Right lobe of liver (tissue), 6 donors: ENCODE measurements at places on chromosomes 4 and X. TPM values are rescaled to one million over a fixed set of nuclear protein-coding genes. Genes with fewer than 3 reads are reported as not detected.

GRCh38 chrX:15908603-15909290 lies 54.1 kb upstream of the AP1S2 start:
- H3K4me3 ChIP-seq, result no peak overlapping the region
- H3K4me1 ChIP-seq, result no peaks in the 10 kb centered on the region
- no peak overlapping the region for H3K27ac ChIP-seq
- no peaks in the 10 kb centered on the region for H3K27me3 ChIP-seq
- DNase-seq, result no peak

GRCh38 chr4:150801833-150802232 lies 213.3 kb downstream of the LRBA start:
- H3K27me3 ChIP-seq, result no peaks in the 10 kb centered on the region
- no peaks in the 10 kb centered on the region for H3K4me1 ChIP-seq
- H3K27ac ChIP-seq, result no peak overlapping the region
- no peak overlapping the region for H3K4me3 ChIP-seq
- DNase-seq, result no peak
- H3K36me3 ChIP-seq, result no peaks in the 10 kb centered on the region

DNA sequence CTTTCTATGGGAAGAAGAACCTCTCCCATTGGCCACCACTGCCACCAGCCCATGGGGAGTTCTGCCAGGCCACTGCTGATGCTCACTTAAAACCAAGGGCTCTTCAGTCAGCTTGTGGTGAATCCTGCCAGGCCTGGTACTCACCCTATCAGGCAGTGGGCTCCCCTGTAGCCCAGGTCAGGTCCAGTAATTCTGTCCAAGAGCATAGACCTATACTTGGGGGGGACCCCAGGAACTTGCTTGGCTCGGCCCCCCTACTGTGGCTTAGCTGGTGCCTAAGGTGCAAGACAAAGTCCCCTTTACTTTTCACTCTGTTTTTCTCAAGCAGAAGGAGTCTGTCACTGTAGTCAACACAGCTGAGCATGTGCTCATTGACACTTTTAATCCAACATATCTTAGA lies 1012.2 kb downstream of the PCDH19 start:
- no peak overlapping the region for H3K4me3 ChIP-seq
- no peaks in the 10 kb centered on the region for H3K36me3 ChIP-seq
- H3K27ac ChIP-seq, result no peak overlapping the region

- H3K4me1 ChIP-seq, result peaks cover 34% of the 10 kb centered on the region
- H3K27me3 ChIP-seq, result no peaks in the 10 kb centered on the region
- peak overlapping the region; percentile 90 for H3K4me3 ChIP-seq
- DNase-seq, result peak; percentile 64
- H3K36me3 ChIP-seq, result no peaks in the 10 kb centered on the region
- peak overlapping the region; percentile 97 for H3K27ac ChIP-seq
Measured at GRCh38 chrX:2500091-2500802, 529 bp downstream of the DHRSX start.

- H3K36me3 ChIP-seq, result no peaks in the 10 kb centered on the region
- no peak overlapping the region for H3K27ac ChIP-seq
- H3K4me3 ChIP-seq, result no peak overlapping the region
- H3K4me1 ChIP-seq, result no peaks in the 10 kb centered on the region
Measured at GRCh38 chrX:64580035-64580434, 184.8 kb upstream of the MTMR8 start.

GRCh38 chrX:7771788-7772438 lies 71.1 kb upstream of the VCX start:
- no peaks in the 10 kb centered on the region for H3K36me3 ChIP-seq
- H3K27ac ChIP-seq, result no peak overlapping the region
- no peaks in the 10 kb centered on the region for H3K4me1 ChIP-seq
- DNase-seq, result peak; percentile 44

GRCh38 chr4:152516156-152516555 lies 19.7 kb downstream of the FBXW7 start:
- no peaks in the 10 kb centered on the region for H3K4me1 ChIP-seq
- H3K36me3 ChIP-seq, result no peaks in the 10 kb centered on the region
- H3K4me3 ChIP-seq, result no peak overlapping the region
- DNase-seq, result no peak
- no peak overlapping the region for H3K27ac ChIP-seq

DNA sequence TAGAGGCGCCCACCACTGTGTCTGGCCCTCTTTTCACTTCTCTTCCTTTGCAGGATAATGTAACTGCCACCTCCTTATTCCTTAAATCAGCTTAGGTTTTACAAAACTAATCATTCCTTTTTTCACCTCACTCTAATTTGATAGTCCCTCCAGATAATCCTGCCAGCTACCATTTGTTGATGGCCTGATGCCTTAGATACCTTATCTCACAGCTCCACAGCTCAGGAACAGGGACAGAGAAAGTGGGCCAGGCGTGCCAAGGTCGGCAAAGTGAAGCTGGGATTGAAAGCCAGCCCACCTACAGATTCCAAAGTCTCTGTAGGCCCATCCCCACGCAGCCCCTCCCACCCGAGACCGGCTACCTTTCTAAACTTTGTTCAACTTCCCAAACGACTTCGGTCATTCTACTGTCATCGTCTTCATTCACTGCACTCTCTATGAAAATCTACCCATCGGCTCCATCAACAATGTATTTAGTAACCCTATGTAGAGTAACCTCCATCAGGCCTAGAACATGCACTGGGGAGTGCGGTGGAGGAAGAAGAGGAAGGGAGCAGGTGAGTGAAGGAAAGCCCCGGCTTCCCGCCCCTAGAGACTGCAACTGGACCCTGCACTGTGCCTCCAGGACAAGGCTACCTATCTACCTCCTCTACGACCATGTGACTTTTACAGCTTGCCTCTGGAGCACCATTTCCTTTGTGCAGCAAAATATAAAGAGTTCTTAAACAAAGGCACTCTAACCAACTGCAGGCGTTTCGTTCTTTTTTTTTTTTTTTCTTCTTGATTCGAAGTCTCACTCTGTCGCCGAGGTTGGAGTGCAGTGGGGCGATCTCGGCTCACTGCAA lies 1.5 kb downstream of the CASP6 start:
- H3K36me3 ChIP-seq, result no peaks in the 10 kb centered on the region
- peak overlapping the region; percentile 85 for H3K4me3 ChIP-seq
- no peak for DNase-seq
- peaks cover 38% of the 10 kb centered on the region for H3K4me1 ChIP-seq
- peak overlapping the region; percentile 80 for H3K27ac ChIP-seq
- no peaks in the 10 kb centered on the region for H3K27me3 ChIP-seq

- no peaks in the 10 kb centered on the region for H3K36me3 ChIP-seq
- no peaks in the 10 kb centered on the region for H3K4me1 ChIP-seq
- no peaks in the 10 kb centered on the region for H3K27me3 ChIP-seq
- no peak overlapping the region for H3K4me3 ChIP-seq
- DNase-seq, result no peak
- H3K27ac ChIP-seq, result no peak overlapping the region
Measured at GRCh38 chr4:13296986-13297385, 187.2 kb downstream of the RAB28 start.

Gene VGLL1
- not detected for total RNA-seq

Gene RPS6KA6
- total RNA-seq, result 0.68 TPM

Gene PDE6B
- total RNA-seq, result 0.24 TPM
